ENCODE measurements at places on chromosomes 1 and 21.

DNA sequence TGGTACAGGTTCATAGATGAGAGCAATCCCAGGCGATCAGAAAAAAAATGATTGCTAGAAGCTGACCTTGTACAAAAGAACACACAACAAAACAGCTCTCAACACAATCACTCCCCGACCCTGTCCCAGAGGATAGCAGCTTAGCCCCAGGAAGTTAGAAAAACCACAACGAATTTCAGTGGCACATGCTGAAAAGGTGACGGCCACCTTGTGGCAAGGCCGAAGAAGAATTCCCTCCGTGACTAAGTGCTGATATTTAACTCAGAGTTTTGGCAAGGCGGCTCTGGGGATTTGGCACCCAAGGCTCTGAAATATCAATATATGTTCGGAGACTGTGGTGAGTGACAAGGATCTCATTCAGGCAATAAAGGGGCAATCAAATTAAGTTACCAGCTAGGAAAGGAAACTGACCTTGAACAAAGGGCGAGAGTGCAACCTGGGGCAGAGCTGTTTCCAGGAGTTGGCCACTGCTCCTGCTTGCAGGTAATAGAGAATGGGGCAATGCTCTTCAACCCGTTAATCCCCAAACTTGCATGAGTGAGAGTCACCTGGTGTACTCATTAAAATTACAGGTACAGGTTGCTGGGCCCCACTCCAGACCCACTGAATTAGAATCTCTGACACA, 96.2 kb downstream of the BEND5 start:
- no peak for DNase-seq

- no peak for DNase-seq
Measured at GRCh38 chr1:182725259-182726255, 41.2 kb upstream of the RGS8 start.

GRCh38 chr21:39314143-39315027, 953 bp upstream of the BRWD1 start:
- DNase-seq: peak; percentile 61

DNA sequence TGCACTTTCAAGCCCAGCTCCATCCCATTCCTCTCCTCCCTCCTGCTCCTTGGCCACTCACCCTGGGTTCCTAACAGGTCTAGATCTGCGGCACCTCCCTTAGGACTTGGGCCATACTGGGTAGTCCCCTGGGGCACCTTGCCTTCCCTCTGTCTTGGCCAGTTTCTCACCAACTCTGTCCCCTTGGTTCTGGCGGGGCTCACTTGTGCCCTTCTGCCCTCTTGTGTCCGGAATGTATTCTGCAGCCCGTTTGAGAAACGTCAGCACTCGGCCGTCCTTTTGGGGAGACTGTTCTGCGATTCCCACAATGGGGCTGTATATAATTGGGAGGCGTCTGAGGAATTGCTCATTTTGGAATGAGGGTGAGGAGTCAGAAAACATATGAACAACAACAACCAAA, 162.4 kb downstream of the ZSCAN20 start:
- no peak for DNase-seq

GRCh38 chr1:16605213-16605525, 8.2 kb downstream of the NBPF1 start:
- DNase-seq: no peak

DNA sequence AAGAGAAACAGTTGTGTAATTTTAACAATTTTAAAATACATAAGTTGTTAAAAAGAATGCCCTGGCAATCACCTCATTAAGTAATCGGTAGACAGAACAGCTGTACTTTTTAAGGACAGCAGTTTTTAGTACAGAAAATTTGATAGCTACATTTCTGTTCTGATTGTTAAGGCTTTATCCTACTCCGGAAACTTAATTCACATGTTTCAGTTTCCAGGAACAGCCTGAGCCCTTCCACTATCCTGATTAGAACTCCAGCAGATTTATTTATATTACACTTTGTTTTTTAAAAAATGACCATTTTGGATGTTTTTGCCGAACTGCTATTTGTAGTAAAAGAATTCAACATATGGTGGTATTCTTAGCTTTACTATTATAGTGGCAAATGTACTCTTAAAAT, 8.7 kb downstream of the PRRC2C start:
- no peak for DNase-seq

DNA sequence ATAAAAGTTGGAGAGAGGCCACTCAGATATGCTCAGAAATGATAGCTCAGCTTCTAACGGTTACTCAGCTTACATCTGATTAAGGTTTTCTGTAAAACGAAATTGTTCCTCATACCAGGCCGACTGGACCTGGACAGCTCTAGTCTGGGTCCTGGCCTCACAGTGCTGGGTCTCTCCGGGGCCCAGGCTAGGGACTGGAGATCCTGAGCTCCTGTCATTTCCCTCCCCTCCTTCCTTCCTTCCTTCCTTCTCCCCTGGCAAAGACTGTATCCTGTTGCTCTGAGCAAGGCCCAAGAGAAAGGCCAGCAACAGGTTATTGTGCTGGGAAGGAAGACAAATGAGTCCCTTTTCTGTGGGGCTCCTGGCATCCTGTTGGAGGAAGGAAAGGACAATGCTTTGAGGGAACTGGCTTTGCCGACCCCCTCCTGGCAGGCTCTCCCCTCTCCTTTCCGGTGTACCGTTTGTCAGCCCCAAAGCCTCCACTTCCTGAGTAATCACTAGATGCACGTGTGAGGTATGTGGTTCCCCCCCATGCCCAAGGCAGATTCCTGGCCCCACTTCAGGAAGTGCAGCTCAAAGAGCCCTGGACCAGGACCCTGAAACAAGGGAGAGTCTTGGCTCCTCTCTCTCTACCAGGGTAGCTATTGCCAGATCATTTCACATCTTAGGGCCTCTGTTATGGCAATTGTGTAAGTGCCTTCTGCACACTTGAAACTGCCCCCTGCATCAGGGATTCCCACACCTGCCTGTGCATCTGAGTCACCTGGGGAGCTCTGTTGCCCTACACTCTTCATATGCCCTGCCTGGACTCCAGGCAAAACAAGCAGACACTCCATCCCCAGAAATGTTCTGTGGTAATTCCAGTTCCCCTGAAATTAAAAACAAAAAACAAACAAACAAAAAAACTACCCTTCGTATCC, 212.7 kb upstream of the FGGY start:
- no peak for DNase-seq

DNA sequence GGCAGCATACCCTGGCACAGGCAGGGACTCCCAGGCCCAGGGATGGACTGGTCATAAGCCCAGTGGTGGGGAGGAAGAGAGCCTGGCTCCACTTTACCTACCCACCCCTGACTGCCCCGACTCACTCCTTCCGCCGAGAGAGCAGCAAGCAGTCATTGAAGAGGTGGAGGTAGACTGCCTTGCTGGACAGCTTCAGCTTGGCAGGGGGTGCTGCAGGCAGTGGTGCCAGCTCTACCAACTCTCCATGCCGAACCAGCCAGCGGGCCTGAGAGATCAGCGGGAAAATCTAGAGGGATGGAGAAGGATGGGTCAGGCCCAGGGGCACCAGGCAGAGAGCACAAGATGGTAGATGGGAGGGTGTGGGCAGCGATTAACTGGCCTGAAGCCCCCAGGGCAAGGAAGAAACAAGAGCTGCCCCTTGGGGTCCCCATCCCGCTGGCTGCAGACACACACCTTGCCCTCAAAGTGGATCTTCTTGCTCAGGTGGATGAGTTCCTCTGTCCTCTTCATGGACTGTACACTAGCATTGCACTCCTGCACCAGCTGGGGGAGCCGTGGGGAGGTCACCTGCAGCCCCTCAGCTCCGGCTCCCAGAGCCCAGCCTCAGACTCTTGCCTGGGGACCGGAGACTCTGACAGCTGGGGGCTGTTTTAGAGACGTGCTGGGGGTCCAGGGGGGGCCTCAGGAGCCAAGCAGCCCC, 7.7 kb downstream of the ARHGEF19 start:
- DNase-seq: no peak

GRCh38 chr1:92833840-92834239, 2.0 kb downstream of the RPL5 start:
- no peak for DNase-seq

- DNase-seq: no peak
Measured at GRCh38 chr1:4755301-4755845, 101.0 kb downstream of the AJAP1 start.

DNA sequence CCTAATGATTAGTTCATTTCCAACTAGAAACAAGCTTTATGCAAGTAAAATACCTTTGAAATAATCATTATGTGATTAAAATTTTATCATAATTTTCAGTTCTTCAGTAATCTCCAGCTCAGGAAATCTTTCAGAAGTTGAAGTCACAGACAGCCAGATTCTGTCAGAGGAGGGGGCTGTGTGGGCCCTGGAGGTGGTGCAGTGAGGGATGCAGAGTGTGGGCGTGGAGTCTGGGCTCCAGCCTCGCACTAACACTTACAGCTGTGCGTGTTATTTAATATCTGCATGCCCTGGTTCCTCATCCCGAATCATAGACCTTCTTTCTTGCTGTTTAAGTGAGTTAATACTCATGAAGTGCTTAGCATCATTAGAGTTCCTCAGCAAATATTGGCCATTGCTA, 23.9 kb downstream of the WDR64 start:
- no peak for DNase-seq

DNA sequence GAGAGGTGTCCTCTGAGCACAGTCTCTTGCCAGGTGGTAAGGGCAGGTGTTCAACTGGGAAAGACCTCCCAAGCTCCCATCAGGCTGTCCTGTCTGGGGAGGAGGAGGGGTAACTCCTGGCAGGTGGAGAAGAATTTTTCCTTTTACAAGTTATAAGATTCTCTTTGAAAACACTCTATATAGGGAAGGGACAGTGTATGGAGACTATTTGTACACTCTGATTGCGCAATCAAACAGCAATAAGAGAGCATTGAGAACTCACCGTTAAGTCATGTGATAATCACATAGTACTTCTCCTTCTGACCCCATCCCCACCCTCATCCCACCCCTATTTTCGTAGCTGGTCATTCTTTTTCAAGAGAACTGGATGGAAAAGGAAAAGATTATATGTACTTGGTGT, 179.3 kb upstream of the ZNF644 start:
- no peak for DNase-seq

DNA sequence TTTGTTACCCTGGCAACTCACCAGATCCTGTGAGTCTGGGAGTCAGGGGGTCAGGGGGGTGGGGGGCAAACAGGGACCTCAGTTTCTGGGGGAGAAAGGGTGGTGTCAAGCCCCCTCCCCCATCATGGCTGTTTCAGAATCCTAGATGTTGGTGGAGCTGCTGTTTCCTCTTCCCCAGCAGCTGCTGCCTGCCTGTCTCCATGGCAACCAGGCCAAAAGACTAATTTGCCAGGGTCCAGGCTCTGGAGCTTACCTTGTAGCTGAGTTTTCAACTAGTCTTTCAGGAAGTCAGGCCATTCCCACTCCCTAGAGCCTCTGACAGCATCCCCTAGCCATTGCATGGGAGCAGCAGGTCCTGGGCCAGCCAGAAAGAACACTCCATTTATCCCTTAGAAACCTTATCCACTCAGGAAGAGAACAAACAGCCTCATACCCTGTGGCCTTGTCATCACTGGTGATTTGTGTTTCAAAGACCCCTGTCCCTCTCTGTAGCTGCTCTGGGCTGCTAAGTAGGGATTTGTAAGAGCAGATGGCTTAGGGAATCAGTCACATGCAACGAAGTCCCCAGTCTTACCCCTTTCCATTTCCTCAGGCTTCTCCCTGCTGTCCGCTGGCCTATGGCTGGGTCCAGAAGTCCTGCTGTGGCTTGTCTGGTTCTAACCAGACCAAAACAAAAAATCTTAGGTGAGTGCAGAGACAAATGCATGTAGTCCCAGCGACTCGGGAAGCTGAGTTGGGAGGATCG, 21.5 kb upstream of the STMN1 start:
- no peak for DNase-seq

- no peak for DNase-seq
Measured at GRCh38 chr1:117320515-117320914, 46.7 kb upstream of the MAN1A2 start.

- DNase-seq: no peak
Measured at GRCh38 chr1:64871256-64871655, 95.1 kb downstream of the JAK1 start.

GRCh38 chr1:47469390-47469759, 31.5 kb downstream of the FOXD2 start:
- DNase-seq: no peak
